ENCODE measurements at places on chromosomes 12 and 14.

- DNase-seq: no peak
These were observed 8.7 kb downstream of the MARK3 start for GRCh38 chr14:103393676-103394626.

DNA sequence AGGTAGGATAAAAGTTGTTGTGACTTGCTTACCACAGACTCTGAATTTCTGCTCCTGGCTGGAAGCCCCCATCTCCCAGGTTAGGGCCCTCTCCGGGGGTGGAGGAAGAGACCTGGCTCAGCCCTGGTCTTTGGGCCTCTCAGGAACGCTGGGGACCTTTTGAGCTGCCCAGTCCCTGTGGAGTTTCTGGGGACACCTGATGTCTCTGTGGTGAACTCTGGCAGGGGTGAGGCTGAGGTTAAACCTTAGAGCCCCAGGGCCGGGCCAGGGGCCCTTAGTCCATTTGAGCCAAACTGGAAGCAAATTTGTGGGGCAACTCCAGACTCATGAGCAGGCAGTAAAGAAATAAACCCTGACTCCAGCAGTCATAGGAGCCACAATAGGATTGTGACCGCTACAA, 112.1 kb downstream of the ADGRD1 start:
- no peak for DNase-seq

DNA sequence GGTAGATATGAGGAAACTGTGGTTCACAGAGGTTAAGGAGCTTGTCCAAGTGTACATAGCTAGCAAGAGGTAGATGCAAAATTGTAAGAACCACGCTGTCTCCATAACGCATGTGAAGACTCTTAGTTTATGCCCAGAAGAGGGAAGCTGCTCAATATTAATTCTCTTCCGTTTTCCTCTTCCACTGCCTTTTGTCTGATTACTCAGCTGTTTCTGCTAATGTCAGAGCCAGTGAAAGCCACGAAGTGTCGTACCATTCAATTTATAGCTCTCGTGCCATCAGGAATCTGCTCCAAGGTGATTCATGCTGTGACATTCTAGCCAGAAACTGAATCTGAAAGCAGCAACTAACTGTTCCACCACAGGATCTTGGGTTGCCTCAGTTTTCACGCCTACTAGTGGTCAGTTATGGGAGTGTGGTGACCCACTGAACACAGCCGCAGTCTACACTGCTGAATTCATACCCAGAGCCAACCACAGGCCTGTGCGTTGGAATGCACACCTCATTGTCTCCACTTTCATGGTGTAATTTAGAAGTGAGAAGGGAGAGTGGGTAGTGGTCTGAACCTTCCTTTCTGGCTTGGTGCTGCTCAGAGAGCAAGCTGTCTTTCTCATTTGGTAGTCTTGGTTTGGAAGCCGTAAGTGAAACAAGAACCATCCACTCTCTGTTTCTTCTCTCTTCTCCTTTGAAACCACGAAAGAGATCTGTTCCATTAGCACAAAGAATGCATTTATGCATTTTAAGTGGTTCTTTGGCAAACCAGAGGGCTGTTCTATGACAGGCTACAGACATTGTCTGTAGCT, 74.2 kb upstream of the NAP1L1 start:
- DNase-seq: peak; percentile 10

DNA sequence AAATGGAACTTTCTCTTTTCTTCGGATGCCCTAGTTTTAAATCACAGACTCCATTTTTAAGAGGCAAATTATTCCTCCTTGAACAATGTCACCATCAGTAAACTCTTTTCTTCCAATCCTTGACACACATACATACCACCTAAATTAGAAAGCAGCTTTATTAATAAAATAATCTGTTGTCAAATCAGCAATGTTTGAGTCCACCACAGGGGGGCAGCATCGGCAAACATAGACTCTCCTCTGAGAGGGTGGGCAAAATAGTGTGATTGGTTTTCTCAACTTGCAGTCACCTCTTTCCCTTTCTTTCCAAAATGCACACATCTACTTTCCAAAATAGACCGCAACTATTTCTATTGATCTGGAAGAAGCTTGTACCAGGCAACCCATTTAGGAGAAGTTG, 438.4 kb upstream of the OR4E1 start:
- DNase-seq: no peak

DNA sequence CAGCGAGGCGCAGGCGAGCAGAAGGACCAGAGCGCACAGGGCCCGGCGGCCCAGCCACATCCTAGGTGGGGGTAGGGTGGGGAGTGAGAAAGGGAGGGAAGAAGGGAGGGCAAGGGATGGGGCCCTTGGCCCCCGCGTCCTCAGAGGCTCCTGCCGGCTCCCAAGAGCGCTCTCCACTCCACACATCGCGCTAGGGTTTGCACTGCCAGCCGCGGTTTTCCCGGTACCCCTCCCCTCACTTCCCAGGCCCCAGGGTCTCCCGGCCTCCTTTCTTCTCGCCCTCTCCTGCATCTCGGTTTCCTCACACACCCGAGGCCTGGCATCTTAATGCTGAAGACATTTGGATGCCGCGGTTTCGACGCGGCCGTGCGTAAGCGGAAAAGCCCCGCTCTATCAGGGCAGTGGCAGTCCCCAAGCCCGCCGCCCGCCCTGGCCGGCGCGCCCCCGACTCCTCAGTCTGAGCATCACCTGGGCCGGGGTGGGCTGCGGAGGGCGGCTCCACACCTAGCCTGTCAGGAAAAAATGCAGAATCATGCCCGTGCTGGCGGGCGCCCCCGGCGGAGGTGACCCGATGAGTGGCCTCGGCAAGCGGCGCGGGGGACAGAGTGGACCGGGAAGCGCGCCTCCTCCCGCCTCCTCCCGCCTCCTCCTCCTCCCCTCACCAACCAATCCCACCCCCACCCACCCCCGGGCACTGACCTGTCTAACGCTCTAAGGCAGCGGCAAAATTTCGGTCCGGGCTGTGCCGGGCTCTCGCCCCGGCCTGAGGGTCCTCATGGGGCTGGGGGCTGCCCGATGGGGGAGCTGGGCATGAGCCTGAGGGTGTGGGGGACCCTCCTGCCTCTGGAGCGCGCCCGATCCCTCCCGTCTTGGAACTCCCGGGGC, 686 bp downstream of the B4GALNT1 start:
- DNase-seq: no peak

All from hypothalamus (tissue), 51 donors.